GDM1 (cell line): ENCODE measurements at places on chromosomes 4 and X.
A peak's percentile ranks its signal among the peaks of the same experiment; 100 is the strongest.

- no peak for DNase-seq
These were observed 16.6 kb upstream of the KLHL2 start for GRCh38 chr4:165190591-165191347.

- no peak for DNase-seq
These were observed 93.6 kb upstream of the DHX15 start for GRCh38 chr4:24677909-24678308.

DNA sequence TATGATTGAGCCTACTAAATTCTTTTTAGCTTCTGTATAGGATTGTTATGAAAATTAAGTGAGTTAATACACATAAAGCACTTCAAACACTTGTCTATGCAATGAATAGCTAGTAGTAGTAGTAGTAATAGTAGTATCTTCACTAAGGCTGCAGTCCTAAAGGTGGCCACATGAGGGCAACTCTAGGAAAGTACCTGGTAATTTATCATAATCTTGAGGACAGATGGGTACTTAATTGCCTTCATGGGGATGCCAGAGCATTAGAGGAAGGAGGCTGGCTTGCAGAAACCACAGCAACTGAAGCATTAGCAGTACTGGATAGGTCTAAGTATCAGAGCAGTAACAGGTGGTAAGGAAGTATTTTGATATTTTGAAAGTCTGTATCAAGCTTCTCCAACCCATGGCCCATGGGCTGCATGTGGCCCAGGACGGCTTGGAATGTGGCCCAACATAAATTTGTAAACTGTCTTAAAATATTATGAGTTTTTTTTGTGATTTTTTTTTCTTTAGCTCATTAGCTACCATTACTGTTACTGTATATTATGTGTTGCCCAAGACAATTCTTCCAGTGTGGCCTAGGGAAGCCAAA is 17.3 kb downstream of the NIPAL1 start:
- DNase-seq: peak; percentile 50

GRCh38 chr4:105306158-105306781 is 159.6 kb downstream of the TET2 start:
- no peak for DNase-seq

DNA sequence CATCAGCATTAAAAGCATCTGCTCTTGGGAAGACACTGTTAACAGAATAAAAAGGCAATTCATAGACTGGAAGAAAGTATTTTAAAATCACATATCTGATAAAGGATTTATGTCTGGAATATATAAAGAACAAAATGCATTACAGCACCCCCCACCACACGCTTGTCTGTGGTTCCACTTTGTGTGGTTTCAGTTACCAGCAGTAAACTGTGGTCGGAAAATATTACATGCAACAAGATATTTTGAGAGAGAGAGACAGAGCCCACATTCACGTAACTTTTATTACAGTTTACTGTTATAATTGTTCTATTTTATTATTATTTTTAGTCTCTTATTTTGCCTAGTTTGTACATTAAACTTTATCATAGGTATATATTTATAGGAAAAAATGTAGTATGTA is 21.2 kb upstream of the PDE6B start:
- no peak for DNase-seq

DNA sequence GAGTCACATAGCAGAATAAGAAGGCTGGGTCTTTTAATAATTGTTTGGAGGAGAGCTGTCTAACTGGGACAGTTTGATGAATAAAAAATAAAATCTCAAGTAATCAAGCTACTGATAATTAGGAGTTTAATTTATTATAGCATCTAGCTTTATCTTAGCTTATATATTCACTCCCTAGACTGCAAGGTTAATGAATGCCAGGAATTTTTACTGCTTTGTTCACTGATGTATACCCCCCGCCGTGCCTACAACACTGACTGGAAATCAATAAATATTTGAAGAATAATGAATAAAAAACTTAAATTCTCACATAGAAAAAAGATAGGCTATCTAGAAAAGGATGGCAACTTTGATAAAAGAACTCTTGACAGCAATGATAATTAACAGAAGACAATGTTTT is 59.7 kb downstream of the IQCM start:
- no peak for DNase-seq

- no peak for DNase-seq
These were observed 464.6 kb downstream of the IL15 start for GRCh38 chr4:142100941-142101340.

- DNase-seq: no peak
These were observed 334.2 kb downstream of the TENM3 start for GRCh38 chr4:182577411-182577810.

DNA sequence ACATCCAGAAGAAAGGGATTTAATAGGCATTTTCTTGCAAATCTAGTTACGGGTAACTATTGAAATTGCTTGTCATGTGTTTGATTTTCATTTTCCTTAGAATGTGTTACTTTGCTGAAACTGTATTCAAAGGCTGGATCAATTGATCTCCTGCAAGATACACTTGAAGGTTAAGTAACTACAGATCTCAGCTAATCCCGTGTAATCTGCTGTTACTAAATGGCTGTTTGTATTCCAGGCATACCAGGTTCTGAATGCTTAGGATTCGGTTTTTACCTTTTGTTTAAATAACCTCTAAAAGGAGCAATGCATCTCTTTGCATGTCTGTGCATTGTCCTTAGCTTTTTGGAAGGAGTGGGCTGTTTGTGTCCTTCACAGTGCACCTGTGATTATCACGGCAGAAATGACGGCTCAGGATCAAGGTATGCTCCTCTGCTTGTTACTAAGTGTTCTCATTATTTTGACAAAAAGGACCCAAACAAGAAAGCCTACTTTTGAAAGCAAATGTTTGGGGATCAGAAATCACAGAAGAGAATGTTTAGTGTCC is at the start of gene LRIT3:
LRIT3 (plus strand) TSS at position 212 of the 547 bp plus-strand sequence; CDS start at position 307, 95 bp downstream.
- no peak for DNase-seq

DNA sequence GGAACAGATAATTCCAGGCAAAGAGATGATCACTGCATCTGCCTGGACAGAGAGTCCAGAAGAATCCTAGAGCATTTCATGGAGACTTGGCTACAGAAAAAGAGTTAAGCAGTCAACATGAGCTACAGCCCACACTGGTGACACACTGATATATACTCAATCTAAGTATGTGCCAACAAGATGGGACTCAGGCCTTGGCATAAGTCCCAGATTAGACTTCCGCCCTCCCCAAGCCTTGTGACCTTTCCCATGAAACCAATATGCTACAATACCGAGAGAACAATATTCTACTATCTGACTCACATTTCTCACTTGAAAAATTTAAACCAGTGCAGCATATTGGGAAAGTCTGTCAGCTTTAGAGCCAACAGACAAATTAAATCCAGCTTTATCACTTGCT is 65.7 kb upstream of the SLITRK2 start:
- DNase-seq: no peak

GRCh38 chr4:10179957-10180602 is 63.5 kb upstream of the WDR1 start:
- DNase-seq: no peak

- DNase-seq: no peak
These were observed 15.9 kb upstream of the MAP9 start for GRCh38 chr4:155392481-155393184.

- no peak for DNase-seq
These were observed 1.1 kb upstream of the UBE2D3 start for GRCh38 chr4:102828497-102828808.

GRCh38 chr4:82639971-82640370 is 78.2 kb upstream of the TMEM150C start:
- DNase-seq: no peak

DNA sequence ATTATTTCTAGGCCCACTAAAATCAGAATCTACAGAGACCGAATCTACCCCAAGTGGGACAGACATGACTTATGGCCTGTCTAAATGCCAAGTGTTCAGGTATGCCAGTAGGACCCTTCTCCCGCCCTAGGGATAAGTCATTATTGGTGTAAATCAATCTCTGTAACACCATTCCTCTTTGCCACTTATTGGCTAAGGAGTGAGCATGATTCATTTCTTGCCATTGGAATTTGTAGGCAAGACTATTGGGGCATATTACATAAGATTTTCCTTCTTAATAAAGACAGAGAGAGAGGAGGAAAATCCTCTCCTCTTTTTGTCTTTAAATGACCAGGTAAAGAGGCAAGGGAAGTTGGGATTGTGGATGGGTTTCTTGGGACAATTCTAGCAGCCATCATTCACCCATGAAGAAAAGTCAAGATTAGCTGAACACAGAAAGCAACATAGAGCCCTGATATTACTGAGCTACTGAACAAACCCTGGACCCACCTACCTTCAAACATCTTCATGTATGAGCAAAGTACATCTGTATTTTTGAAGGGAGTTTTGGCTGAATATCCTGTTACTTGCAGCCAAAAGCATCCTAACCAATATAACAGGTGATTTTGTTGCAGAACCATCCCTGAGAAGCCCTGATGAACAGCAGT is 2.6 kb downstream of the SLC9B2 start:
- DNase-seq: no peak

DNA sequence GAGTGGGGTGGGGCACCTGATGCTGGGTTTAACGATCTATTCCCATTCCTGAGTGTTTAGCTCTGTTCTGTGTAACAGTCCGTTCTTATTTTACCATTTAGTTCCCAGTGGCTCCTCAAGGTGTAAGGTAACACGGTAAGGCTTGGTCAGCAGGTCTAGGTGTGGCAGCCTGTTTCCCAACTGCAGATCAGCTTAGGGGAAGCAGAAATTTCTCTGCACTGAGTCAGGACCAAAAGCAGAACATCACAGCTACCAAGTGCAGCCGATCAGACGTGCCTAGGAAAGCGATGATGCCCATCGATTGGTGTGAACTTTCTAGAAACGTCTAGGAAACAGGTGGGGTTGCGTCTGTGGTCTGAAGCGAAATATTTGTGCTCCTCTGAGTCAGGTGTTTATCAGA is 240.1 kb downstream of the STIM2 start:
- DNase-seq: no peak

DNA sequence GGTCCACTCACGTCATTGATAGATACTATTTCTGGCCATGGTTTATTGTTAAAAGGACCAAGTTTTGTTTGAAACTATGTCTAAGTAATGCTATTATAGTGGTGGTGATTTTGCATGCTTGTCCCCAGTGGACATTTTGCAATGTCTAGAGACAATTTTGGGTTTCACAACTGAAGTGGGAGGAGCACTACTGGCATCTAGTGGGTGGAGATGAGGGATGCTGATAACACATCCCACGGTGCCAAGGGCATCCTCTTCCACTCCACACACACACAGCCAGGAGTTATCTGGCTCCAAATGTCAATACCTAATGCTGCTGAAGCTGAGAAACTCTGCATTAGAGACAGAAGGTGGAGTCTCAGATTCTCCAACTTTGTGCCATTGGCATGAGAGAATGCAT is 131.2 kb downstream of the FRMPD4 start:
- DNase-seq: no peak

GRCh38 chr4:176584031-176584606 is 208.6 kb downstream of the VEGFC start:
- DNase-seq: no peak

DNA sequence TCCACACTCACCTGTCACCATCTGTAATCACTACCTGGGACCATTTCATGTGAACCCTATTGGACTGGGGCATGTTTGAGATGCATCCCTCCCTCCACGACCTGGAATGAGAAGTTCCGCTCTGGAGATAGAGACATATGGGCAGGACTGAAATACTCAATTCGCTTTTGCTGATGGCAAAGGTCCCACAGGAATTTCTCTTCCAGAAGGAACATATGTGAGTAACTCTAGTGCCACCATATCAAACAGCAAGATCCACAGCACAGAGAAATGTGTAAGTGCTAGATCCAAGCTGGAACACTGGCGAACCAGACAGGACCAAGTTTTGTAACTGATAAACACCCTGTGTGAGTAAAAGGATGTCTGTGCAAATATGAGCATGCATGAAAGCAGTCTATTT is 43.9 kb downstream of the SEL1L3 start:
- DNase-seq: no peak

- DNase-seq: no peak
These were observed 117.9 kb downstream of the PPEF1 start for GRCh38 chrX:18825375-18825774.

DNA sequence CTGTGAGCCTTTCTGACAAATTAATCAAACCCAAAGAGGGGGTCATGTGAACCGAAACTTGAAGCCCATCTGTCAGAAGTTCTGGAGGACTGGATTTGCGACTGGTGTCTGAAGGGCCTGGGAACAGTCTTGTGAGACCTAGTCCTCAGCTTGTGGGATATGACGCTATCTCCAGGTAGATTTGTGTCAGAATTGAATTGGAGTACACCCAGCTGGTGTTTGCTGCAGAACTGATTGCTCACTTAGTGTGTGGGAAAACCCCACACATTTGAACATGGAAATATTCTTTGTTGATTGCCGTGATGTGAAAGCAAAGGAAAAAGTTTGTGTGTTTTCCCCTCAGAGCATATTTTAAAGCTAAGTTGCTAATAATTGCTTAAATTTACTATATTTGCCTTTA is 30.3 kb upstream of the TMSB15B start:
- no peak for DNase-seq

- no peak for DNase-seq
These were observed 72.0 kb upstream of the DCLK2 start for GRCh38 chr4:150006197-150006596.

DNA sequence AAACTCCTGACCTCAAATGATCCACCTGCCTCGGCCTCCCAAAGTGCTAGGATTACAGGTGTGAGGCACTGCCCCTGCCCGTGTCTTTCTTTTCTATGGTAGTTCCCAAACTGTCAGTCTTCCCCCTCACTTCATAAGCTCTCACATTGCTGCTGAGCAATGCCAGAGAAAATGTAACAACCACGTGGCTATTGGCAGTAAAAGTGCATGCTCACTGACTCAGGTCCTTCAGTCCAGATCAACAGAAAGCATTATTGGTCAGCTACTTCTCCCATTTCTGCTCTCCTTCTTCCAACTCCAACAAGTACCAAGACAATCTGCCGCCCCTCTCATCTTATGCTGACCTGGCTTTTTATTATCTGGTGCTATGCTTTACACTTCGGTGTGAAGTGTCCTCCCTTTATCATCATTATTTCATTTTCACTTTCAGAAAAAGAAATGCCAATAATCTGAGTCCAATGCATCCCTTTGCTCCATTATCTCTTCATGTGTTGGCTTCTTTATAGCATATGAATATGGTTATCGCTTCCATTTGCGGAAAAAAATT is 133.8 kb upstream of the UGT8 start:
- DNase-seq: no peak

DNA sequence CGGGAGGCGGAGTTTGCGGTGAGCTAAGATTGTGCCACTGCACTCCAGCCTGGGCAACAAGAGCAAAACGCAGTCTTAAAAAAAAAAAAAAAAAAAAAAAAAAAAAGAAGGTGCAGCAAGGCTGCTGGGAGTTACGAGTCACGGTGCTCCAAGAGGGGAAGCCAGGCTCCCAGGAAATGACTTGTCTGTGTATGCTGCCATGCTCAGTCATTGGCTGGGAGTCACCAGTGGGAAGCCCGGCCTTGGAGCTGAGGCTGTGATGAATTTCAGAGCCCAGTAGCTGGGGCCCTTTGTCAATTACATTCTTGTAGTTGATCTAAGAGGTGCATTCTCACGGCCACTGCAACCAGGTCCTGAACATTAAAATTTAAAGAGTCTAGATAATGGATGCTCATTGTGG is 1105.1 kb upstream of the TENM3 start:
- no peak for DNase-seq

DNA sequence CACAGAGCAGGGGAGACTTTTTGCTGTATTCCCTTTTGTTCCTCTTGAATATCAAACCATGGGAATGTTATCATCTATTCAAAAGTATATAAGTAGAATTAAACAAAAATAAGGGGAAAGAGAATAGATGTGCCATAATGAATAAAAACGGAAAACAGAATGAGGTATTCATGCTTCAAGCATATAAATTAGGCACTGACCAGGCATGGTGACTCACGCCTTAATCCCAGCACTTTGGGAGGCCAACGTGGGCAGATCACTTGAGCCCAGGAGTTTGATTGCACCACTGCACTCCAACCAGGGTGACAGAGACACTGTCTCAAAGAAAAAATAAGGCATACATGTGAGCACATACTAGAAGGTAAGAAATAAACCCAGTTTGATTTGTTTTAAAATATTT is 16.3 kb upstream of the NEUROG2 start:
- DNase-seq: no peak
